Sigmoid colon (tissue), 7 donors: ENCODE measurements at places on chromosomes 4 and X. TPM values are rescaled to one million over a fixed set of nuclear protein-coding genes. Genes with fewer than 3 reads are reported as not detected.

DNA sequence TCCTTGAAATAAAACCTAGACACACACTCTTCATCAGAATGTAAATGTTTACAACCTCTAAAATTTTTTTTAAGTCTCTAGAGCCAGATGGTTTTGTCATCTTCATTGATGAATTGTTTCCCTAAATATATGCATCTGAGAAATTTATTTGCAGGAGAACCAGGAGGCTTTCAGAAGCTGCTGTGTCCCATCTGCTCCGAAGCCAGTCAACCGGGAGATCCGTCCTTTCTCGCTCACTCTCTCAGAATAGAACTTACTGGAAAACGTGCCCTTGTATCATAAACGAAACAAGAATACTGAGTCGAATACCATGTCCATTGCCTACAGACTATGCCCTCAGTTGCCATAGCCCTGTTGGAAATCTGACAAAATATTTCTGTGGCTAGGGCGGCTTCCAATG is 103.5 kb downstream of the SLC34A2 start:
- no peak overlapping the region for H3K4me3 ChIP-seq
- no peak overlapping the region for H3K27ac ChIP-seq
- no peak for DNase-seq
- H3K36me3 ChIP-seq: no peaks in the 10 kb centered on the region
- H3K4me1 ChIP-seq: no peaks in the 10 kb centered on the region

- no peaks in the 10 kb centered on the region for H3K4me1 ChIP-seq
- no peak for DNase-seq
- no peak overlapping the region for H3K4me3 ChIP-seq
- H3K27me3 ChIP-seq: no peaks in the 10 kb centered on the region
- no peaks in the 10 kb centered on the region for H3K36me3 ChIP-seq
- H3K27ac ChIP-seq: no peak overlapping the region
Measured at GRCh38 chr4:87304745-87305432, 17.8 kb downstream of the HSD17B13 start.

- no peaks in the 10 kb centered on the region for H3K27me3 ChIP-seq
- H3K36me3 ChIP-seq: no peaks in the 10 kb centered on the region
- no peak overlapping the region for H3K4me3 ChIP-seq
- H3K27ac ChIP-seq: no peak overlapping the region
Measured at GRCh38 chrX:44903830-44904530, 31.0 kb downstream of the KDM6A start.

- H3K27me3 ChIP-seq: no peaks in the 10 kb centered on the region
- no peak for DNase-seq
- no peaks in the 10 kb centered on the region for H3K36me3 ChIP-seq
- H3K4me1 ChIP-seq: no peaks in the 10 kb centered on the region
Measured at GRCh38 chrX:108557580-108557979, 117.9 kb downstream of the COL4A5 start.

The SULT1B1 gene
- total RNA-seq: 0.71 TPM

- no peak for DNase-seq
- no peak overlapping the region for H3K27ac ChIP-seq
- no peaks in the 10 kb centered on the region for H3K27me3 ChIP-seq
- no peak overlapping the region for H3K4me3 ChIP-seq
- no peaks in the 10 kb centered on the region for H3K4me1 ChIP-seq
Measured at GRCh38 chr4:25271866-25272265, 38.0 kb downstream of the PI4K2B start.

- peaks cover 14% of the 10 kb centered on the region for H3K4me1 ChIP-seq
- DNase-seq: no peak
- H3K27ac ChIP-seq: peak overlapping the region; percentile 44
- no peaks in the 10 kb centered on the region for H3K36me3 ChIP-seq
- H3K4me3 ChIP-seq: no peak overlapping the region
- H3K27me3 ChIP-seq: no peaks in the 10 kb centered on the region
Measured at GRCh38 chr4:153409412-153409811, 56.7 kb upstream of the TMEM131L start.

The SRPX gene
- 165 TPM for total RNA-seq

DNA sequence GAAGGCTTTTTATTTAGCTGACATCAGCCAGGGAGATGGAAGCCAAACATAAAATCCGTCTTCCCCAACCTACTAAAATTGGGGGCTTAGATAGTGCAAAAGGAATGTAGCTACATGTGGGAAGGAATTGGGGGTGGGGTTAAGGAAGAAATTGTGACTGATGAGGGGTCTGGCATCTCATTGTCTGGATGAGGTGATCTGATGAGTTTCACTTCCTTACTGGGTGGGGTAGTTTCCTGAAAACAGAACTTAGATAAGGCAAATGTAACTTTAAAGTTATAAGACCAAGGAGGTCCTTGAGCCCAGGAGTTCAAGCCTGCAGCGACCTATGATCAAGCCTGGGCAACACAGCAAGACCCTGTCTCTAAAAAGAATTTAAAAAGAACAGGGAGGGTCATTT is 105.5 kb upstream of the NEIL3 start:
- no peaks in the 10 kb centered on the region for H3K36me3 ChIP-seq
- DNase-seq: no peak
- H3K27ac ChIP-seq: no peak overlapping the region
- H3K4me3 ChIP-seq: no peak overlapping the region
- H3K4me1 ChIP-seq: no peaks in the 10 kb centered on the region
- no peaks in the 10 kb centered on the region for H3K27me3 ChIP-seq

The RPGR gene
- total RNA-seq: 13.2 TPM

- peaks cover 4% of the 10 kb centered on the region for H3K4me1 ChIP-seq
- H3K4me3 ChIP-seq: no peak overlapping the region
- no peaks in the 10 kb centered on the region for H3K27me3 ChIP-seq
- DNase-seq: no peak
Measured at GRCh38 chr4:79198951-79199587, 126.8 kb downstream of the NAA11 start.

- H3K27me3 ChIP-seq: no peaks in the 10 kb centered on the region
- no peak for DNase-seq
- peak overlapping the region; percentile 44 for H3K27ac ChIP-seq
- peaks cover 19% of the 10 kb centered on the region for H3K4me1 ChIP-seq
Measured at GRCh38 chr4:155629183-155629825, 37.3 kb upstream of the GUCY1A1 start.

- H3K27ac ChIP-seq: no peak overlapping the region
- H3K27me3 ChIP-seq: no peaks in the 10 kb centered on the region
- DNase-seq: no peak
- H3K4me3 ChIP-seq: no peak overlapping the region
- H3K4me1 ChIP-seq: no peaks in the 10 kb centered on the region
- H3K36me3 ChIP-seq: no peaks in the 10 kb centered on the region
Measured at GRCh38 chr4:174697202-174697601, 131.8 kb downstream of the GLRA3 start.

DNA sequence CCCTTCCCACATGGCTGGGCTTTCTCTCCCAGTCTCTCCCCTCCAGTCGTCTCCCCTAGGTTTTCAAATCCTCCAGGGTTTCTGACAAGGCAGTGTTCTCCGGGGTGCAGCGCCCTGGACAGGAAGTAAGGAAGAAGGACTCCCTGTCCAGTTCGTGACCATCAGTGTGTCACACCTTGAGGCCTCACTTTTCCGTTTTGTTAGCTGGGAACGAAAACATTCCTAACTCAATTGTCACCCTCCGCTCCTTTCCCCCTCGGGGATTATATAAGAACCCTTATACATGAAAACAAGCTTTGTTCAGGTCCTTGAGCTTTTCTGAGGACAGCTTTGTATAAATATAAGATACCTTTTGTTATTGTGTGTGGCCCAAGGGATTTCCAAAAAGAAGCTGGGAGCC is 92.1 kb downstream of the KDR start:
- H3K36me3 ChIP-seq: no peaks in the 10 kb centered on the region
- no peak for DNase-seq
- no peaks in the 10 kb centered on the region for H3K4me1 ChIP-seq
- H3K4me3 ChIP-seq: no peak overlapping the region

The MAGED4B gene
- total RNA-seq: 14.1 TPM

- DNase-seq: no peak
- H3K36me3 ChIP-seq: no peaks in the 10 kb centered on the region
- no peak overlapping the region for H3K4me3 ChIP-seq
- H3K4me1 ChIP-seq: no peaks in the 10 kb centered on the region
Measured at GRCh38 chr4:23135792-23136645, 443.3 kb downstream of the GBA3 start.

- H3K4me3 ChIP-seq: no peak overlapping the region
- no peaks in the 10 kb centered on the region for H3K27me3 ChIP-seq
- no peaks in the 10 kb centered on the region for H3K36me3 ChIP-seq
Measured at GRCh38 chrX:46326161-46326560, 219.1 kb downstream of the ZNF674 start.

The SPANXB1 gene
- total RNA-seq: not detected

DNA sequence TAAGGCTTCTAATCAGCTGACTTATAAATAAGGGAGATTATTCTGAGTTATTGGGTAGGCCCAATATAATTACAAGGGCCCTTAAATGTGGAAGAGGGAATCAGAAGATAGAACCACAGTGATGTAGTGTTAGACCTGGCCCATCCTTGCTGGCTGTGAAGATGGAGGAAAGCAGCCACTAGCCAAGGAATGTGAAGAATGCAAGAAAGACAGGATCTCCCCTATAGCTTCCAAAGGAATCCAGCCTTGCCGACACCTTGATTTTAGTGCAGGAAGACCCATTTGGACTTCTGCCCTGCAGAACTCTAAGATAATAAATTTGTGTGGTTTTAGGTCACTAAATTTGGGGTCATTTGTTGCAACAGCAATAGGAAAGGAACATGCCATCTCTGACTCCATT is 150.6 kb downstream of the SPATA18 start:
- no peaks in the 10 kb centered on the region for H3K36me3 ChIP-seq
- no peak for DNase-seq
- peaks cover 25% of the 10 kb centered on the region for H3K4me1 ChIP-seq
- H3K4me3 ChIP-seq: no peak overlapping the region

The KCTD8 gene
- total RNA-seq: 1.4 TPM

The SYNPO2 gene
- 1,081 TPM for total RNA-seq

DNA sequence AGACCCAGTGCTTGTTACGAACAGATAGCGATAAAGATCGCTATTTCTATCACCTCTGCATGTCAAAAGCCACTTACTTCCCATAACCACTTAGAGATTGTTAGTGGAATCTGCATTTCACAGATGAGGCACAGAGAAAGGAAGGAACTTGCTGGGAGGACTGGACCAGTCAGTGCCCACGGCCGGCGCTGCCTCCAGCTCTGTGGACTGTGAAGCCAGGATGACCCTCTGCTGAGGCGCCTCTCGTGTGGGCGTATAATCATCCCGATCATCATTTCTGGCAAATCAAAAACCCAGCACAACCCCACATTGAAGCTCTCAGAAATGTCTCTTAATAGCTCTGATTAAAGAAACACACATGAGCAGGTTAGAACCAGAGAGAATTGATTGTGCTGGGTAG is 61.5 kb upstream of the ADRA2C start:
- H3K27me3 ChIP-seq: peaks cover 33% of the 10 kb centered on the region
- no peak overlapping the region for H3K27ac ChIP-seq
- no peak overlapping the region for H3K4me3 ChIP-seq
- no peaks in the 10 kb centered on the region for H3K4me1 ChIP-seq
- H3K36me3 ChIP-seq: no peaks in the 10 kb centered on the region

The DCAF8L2 gene
- not detected for total RNA-seq

The CXCL6 gene
- total RNA-seq: 0.95 TPM

GRCh38 chr4:172785613-172786012 is 383.0 kb upstream of the GALNT7 start:
- no peak overlapping the region for H3K4me3 ChIP-seq
- H3K4me1 ChIP-seq: no peaks in the 10 kb centered on the region
- H3K27ac ChIP-seq: no peak overlapping the region
- no peaks in the 10 kb centered on the region for H3K36me3 ChIP-seq

GRCh38 chrX:48890296-48890925 is 7.2 kb downstream of the TIMM17B start:
- H3K27ac ChIP-seq: peak overlapping the region; percentile 80
- H3K4me3 ChIP-seq: peak overlapping the region; percentile 64
- H3K4me1 ChIP-seq: peaks cover 12% of the 10 kb centered on the region
- H3K36me3 ChIP-seq: no peaks in the 10 kb centered on the region
- no peak for DNase-seq

The MFSD8 gene
- 26.3 TPM for total RNA-seq

DNA sequence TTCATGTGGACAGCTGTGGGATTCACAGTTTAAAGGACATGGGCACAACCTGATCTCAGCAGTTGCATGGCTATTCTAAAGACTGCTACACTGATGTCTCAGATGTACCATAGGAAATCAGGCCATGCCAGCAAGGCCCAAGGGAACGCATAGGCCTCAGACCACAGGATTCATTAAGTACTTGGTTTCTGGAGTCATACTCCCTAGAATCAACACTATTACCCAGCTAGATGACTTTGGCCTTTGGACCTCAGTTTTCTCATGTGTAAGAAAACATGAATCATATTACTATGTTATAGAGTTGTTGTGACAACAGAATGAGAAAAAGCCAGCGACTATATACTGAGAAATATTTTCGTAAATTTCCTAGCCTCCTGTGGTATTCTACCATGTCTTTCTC is 67.9 kb downstream of the NHS start:
- H3K27me3 ChIP-seq: no peaks in the 10 kb centered on the region
- DNase-seq: no peak
- no peaks in the 10 kb centered on the region for H3K4me1 ChIP-seq
- no peak overlapping the region for H3K4me3 ChIP-seq
- no peak overlapping the region for H3K27ac ChIP-seq
- no peaks in the 10 kb centered on the region for H3K36me3 ChIP-seq

GRCh38 chrX:21661316-21661715 is 3.2 kb upstream of the KLHL34 start:
- H3K36me3 ChIP-seq: no peaks in the 10 kb centered on the region
- no peaks in the 10 kb centered on the region for H3K4me1 ChIP-seq
- DNase-seq: no peak
- no peak overlapping the region for H3K4me3 ChIP-seq
- peaks cover 5% of the 10 kb centered on the region for H3K27me3 ChIP-seq

The SPATA4 gene
- 0.54 TPM for total RNA-seq

The ANXA10 gene
- not detected for total RNA-seq

The KLHL2 gene
- 25.7 TPM for total RNA-seq

GRCh38 chr4:177185151-177185550 is 124.5 kb upstream of the NEIL3 start:
- no peaks in the 10 kb centered on the region for H3K27me3 ChIP-seq
- H3K36me3 ChIP-seq: no peaks in the 10 kb centered on the region
- H3K4me1 ChIP-seq: no peaks in the 10 kb centered on the region
- H3K27ac ChIP-seq: no peak overlapping the region
- no peak overlapping the region for H3K4me3 ChIP-seq

DNA sequence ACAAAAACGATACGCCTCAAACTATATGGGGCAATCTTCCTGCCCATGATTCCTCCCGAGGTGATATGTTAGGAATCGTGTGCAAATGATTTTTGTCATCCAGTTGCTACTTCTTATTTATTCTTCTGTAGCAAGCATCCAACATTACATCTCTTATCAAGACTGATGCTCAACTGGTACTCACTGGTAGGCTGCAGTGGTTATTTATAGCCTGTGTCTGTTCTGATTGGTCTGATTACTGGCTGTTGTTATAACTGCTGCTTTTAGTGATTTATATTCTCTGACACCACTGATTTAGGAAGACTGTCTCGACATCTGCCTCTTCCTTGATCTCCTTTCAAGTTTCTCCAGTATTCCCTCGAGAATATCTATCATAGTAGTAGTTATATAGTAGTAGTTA is 165.8 kb downstream of the LARP7 start:
- no peak for DNase-seq
- no peaks in the 10 kb centered on the region for H3K27me3 ChIP-seq
